AG04449 (cell line): ENCODE measurements at places on chromosomes 16 and 17.

DNA sequence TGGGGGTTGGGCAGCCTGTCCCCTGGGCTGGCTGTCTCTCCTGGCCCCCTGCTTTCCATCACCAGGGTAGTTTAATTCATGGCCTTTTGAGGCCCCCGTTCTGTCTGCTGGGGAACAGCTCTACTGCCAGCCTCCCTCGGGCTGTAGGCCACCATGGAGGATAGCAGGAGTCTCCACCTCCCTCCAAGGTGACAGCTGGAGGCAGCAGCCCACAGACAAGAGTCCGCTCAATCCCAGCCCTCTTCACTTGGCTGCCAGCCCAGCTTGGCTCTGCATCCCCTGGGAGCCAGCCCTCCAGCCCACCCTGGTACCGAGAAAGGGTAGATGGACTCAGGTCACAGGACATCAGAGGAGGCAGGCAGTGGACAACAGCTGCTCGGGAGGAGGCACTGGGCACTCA is 194.6 kb upstream of the SDK2 start:
- DNase-seq: no peak

DNA sequence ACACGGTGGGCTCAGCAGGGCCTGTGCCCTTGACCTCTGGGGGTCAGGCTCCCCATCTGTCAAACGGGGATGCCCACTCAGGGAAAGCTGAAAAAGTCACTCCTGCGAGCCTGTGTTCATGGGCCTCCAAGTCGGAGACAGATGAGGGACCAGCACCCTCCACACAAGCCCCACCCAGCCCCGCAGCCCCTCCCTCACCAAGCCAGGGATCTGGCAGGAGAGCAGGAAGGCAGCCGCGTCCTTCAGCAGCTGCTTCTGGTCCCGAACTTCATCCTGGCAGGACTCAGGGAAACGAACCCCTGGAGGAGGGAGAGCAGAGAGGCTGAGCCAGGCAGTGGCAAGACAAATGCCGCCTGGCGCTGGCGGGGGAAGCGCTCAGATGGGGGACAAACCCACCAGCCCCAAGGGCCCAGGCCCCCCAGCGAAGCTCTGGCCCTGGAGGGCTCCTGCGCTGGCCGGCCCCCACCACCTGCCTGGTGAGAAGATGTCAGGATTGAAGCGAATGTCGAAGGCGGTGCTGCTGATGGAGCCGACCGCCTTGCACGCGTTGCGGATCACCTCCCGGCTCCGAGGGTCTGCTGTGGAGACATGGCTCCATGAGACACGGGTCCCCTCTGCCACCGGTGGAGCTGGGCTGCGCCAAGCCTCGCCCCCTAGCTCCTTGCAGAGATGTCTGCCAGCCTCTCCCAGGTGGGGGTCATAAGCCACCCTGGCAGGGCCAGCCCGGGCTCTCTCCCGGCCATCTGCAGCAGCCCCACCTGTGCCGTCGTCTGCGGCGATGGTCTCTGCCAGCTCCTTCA is 15.4 kb downstream of the CLUH start:
- no peak for DNase-seq

- DNase-seq: no peak
Measured at GRCh38 chr16:23968176-23968575, 132.4 kb downstream of the PRKCB start.

- no peak for DNase-seq
Measured at GRCh38 chr17:8681170-8681949, 50.8 kb upstream of the MYH10 start.

DNA sequence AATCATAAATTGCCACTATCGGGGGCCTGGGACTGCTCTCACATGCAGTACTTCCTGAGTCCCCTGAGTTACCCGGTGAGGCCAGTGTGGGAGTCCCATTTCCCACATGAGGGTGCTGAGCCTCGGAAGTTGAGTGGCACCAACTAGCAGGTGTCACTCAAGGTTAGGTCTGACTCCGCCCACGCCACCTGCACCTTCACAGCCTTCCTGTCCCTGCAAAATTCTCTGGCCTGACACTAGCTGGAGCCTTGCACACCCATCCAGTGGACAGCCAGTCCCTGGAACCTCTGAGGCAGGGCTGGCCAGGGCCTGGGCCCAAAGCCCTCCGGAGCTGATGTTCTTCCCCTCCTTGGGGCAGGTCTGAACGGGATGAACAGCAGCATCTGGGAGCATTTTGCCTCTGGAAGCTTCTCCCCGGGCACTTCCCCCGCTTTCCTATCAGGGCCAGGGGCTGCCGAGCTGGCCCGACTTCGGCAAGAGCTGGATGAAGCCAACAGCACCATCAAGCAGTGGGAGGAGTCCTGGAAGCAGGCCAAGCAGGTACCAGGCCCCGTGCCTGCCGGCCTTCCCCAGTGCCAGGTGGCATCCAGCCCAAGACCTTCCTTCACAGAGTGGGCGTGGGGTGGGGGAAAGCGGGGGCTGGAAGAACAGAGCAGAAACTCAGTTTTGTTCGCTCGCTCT is 21.9 kb downstream of the UNC13D start:
- DNase-seq: no peak

- peak; percentile 97 for DNase-seq
Measured at GRCh38 chr17:59761385-59762048, 54.1 kb downstream of the VMP1 start.

GRCh38 chr17:73163043-73163442 is 1.8 kb upstream of the SSTR2 start:
- no peak for DNase-seq

DNA sequence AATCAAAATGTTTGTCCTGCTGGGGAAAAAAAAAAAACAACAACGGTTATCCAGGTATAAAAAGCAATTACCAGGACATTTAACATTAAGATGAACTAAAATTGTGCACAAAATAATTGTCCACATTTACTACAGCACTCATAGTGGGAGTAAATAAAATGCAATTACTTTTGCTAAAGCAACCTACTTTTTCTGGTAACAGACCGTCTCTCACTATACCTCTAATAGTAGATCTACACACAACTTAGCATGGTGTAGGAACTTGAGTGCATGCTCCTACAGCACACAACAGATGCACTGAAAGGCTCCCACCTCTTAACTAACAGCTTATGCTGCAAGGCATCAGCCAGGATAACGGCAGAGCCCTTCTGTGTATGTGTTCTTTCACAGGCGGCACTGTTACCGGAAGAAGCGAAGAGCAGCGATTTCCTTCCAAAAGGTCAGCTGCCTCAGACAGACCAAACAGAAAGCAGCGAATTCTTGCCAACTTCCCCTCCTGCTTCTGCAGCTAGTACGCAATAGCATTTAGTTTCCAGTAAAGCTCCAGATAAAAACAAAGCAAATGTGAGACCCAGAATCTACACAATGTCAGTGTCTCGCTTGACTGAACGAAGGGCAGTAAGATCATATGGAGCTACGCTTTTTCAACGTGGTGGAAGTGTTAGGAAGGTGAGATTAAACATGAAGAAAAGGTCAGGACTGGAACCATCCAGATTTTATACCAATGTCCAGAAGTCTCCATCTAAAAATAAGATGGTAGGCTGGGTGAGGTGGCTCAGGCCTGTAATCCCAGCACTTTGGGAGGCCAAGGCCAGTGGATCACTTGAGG is 27.6 kb downstream of the STAT5B start:
- no peak for DNase-seq

DNA sequence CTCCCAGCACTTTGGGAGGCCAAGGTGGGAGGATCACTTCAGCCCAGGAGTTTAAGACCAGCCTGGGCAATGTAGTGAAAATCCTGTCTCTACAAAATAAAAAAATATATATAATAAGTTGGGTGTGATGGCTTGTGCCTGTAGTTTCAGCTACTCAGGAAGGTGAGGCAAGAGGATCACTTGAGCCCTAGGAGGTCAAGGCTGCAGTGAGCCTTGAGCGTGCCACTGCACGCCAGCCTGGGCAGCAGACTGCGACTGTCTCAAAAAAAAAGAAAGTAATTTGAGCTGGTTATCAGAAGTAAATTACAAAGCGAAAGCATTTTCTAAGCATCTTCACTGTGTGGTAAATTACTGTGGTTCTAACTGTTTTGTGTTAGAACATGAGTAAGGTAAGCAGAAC is 66.2 kb downstream of the NQO1 start:
- DNase-seq: no peak

- DNase-seq: no peak
Measured at GRCh38 chr17:15437303-15437635, 30.2 kb downstream of the CDRT4 start.

GRCh38 chr16:17302214-17302613 is 168.5 kb downstream of the XYLT1 start:
- DNase-seq: no peak

GRCh38 chr17:27519550-27519949 is 63.3 kb downstream of the KSR1 start:
- DNase-seq: no peak

DNA sequence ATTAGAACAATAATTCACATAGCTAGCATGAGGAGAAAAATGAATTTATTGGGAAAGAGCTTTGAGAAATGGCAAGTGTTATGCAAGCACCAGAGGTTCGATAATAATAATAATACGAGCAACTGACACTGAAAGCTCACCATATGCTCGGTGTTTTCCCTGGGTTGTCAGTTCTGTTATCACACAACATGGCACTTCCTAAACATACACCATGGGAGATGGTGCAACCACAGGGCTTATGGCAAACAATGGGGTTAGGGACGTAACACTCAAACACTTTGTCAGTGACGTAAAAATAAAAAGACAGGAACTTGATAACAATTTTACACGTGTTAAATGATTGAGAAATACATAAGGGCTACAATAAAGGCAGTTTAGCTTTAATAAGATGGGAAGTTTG is 23.7 kb downstream of the OR1D5 start:
- no peak for DNase-seq

DNA sequence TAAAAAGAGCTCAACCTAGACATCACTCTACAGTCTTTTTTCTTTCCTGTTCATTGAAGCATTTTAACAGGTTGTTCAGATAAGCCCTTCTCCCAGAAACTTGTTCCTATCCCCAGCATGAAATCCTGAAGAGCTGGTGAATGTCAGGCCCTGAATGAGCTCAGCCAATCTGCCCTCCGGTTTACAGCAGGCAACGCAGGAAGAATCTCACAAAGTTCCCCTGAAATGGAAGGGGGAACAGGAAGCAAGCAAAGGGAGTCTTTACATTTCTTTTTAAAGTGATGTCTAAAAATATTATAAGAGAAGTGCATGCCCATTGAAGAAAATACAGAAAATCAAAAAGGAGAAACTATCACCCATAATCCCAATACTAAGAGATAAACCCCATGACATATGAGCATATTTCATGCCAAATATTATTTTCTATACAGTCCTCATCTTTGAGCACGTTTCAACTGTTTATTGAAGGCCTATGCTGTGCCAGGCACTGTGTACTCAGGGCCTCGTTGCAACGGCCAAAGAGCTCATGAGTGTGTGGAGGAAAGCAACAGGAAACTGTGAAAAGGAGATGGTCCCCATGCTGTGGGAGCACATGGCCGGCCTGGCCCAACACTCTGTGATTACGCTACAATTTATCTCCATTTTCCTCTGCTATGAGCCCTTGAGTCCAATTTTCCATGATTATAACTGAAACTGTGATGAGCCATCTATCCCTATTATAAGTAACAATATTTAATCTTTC is 5.7 kb downstream of the TK2 start:
- no peak for DNase-seq

DNA sequence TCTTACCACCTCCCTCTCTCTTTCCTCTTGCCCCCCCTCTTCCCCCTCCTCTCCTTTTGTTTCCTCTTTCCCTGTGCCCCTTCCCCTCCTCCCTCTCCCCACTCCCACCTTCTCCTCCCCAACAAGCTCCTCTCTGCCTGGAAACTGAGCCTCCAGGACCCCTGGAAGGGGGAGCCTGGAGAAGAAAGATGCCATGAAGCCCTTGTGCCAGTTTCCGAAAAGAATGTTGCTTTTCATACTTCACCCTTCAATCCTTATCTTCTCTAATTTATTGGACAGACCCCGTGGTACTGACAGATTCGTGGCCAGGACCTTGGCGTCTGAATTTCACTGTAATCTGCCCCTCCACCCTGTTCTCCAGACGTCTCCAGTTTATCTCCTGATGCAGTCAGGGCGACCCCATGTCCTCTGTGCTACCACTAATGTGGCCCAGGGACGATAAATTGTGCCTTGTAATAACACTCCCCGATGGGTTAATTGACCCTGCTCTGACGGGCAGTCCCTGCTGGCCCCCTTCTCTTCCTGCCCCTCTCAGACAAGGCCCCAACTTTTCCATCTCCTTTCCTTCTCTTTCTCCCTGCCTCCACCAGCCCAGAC is 138.4 kb upstream of the GSE1 start:
- no peak for DNase-seq

DNA sequence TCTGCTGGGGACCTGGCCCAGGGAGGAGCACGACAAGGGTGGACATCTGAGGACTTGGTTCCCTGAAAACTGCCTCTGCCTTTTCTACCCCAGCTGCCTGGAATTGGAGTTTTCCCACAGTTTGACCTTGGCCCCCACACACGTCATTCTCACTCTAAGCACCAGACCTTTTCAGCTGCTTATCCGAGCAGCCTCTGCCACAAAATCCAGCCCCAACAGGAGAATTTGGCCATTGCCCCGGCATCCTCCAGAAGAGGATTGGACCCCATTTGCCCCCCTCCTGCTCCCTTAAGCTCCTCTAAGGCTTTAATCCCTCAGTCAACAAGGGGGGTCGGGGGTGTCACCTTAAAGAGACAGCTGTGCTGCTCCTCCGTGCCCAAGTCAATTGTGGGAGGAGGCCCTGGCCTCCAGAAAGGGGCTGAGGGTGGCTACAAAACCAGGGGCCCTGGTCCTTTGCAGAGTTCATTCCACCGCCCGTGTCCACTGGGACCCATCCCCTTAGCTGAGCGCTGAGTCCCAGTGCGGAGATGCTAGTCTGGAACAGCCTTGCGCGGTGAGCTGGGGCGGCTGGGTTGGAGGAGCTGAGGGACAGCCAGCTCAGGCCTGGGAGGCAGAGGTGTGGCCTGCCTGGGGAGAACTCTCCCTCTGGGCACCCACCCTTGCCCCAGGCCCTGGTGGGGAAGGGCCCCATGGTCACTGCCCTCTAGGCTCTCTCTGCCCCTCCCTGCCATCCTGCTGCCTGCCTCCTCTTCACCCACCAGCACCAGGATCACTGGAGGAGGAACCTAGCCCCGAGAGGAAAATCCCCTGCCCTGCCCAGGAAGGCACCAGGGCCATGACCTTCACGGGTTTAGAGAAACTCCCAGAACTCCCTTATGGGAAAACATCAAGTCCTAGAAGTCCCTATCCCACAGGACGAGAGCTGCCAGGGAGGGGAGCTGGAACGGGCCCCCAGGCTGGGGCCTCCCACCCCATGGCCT is 18.8 kb downstream of the TTYH2 start:
- no peak for DNase-seq
